Activated gamma-delta T cell treated with Interleukin-2 at 50 U/mL for 16 hours (primary cell): ENCODE measurements at places on chromosomes 6 and 20.
A peak's percentile ranks its signal among the peaks of the same experiment; 100 is the strongest.

DNA sequence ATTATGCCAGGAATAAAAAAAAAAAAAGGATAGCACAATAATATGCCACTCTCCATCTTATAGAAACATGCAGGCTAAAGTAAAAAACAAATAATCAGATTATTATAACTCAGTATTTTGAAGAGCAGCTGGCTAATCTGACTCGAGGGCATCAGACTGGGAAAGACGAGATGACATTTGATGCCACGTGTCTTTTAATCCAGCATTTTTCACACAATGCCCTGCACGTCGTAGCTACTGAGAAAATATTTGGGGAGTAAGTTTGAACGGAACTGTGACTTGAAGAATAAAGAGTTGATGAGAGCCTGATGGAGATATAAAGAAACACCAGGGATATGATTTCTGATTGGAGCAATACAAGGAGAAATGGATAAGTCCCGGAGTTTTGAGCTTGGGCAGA is 237.7 kb downstream of the ARID1B start:
- DNase-seq = no peak

- no peak for DNase-seq
Measured at GRCh38 chr20:5328268-5328667, 11.5 kb upstream of the PROKR2 start.

DNA sequence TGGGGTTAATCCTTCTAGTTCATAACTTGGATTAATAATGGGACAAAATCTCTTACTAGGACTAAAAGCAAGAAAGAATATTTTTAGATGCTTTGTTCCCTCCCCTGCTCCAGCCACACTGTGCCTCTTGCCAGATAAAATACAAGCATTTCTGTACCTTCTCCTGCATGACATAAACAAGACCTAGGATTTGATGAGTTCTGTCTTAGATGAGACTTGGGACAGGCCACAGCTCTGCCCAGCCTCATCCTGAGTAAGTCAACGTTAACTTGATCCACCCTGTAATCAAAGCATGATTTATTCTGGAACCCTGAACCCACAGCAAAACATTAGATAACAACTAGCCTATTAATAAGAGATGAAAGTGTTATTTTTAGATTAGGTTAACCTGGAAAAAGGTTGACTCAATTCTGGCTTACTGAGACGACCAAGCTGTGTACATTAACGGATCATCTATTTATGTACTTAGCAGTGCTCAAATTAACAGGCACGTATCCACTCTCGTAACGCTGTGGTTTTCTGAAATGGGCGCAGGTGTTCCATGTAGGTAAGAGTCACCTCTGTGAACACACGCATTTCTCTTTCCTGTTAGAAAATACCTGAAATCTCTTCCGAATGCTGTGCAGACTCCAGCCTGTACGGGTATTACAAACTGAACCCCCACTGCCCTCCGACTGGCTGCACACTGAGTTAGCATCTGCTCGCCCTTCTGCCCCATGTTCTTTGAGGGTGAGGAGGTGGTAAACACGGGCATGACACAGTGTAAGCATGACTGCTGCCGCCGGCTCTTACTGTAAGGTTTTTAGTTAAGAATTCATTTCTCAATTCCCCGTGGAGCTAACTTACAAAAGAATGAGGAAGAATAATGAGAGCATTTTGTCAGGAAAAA is 132.1 kb upstream of the FOXQ1 start:
- DNase-seq = no peak

DNA sequence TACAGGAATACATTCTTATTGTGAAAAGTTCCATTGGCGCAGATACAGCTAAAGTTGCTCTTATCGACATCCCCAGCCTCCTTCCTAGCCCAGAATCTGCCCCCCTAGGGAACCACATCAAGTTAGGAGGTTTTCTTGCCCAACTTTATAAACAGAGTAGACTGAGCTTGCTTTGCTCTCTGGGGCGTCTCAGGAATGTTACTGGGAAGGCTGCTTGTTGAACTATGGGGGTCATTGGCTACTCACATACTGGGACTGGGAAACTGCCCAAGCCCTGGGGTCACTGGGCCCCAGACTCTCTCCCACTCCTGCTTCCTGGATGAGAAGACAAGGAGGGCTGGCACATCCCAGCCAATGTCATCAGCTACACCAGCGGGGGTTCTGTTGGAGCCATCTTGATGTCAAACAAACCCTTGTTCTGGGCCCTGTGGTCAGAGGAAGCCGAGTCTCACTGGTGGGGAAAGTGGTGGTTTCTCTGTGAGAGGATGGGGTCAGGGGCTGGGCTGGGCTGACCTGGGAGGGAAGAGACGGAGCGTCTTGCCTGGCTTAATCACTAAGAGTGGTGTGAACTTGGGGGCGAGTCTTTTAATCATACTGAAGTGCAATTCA is 26.0 kb downstream of the BPIFB4 start:
- DNase-seq = no peak

DNA sequence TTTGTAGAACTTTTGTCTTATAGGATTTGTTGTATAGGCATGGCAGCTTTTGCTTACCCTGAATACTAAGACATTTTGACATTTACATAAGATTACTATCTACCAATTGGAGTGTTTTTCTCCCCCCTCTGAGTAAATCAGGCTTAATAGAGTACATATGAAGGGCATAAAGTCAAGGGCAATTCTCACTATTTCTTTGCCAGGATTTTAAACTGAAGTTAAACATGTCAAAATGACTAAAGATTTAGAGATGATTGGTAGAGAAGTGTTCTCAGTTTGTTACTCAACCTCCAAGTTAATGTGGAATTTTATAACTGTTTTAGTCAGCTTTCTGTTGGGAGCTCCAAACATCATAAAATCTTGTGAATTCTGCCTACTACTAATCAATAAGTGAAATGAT is 157.8 kb downstream of the CDKAL1 start:
- DNase-seq = no peak

- no peak for DNase-seq
Measured at GRCh38 chr6:134630508-134631121, 312.7 kb upstream of the SGK1 start.

DNA sequence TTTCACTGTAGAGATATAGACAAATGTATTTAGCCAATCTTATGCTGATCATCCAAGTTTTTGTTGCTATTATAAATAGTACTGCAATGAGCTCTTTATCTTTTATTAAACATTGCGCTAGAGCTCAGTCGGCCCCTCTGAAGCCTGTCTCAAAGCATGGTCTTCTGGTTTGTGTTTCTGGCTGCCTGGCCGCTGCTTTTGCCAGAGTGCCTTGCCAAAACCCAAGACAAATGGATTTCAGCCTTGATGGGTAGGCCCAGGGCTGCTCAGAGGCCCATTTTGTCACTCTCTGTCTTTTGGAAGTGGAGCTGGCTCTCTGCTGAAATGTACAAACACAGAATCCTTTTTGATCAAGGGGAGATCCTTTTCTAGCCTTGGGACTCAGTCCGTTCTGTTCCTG is 102.9 kb upstream of the KCNG1 start:
- DNase-seq = no peak

DNA sequence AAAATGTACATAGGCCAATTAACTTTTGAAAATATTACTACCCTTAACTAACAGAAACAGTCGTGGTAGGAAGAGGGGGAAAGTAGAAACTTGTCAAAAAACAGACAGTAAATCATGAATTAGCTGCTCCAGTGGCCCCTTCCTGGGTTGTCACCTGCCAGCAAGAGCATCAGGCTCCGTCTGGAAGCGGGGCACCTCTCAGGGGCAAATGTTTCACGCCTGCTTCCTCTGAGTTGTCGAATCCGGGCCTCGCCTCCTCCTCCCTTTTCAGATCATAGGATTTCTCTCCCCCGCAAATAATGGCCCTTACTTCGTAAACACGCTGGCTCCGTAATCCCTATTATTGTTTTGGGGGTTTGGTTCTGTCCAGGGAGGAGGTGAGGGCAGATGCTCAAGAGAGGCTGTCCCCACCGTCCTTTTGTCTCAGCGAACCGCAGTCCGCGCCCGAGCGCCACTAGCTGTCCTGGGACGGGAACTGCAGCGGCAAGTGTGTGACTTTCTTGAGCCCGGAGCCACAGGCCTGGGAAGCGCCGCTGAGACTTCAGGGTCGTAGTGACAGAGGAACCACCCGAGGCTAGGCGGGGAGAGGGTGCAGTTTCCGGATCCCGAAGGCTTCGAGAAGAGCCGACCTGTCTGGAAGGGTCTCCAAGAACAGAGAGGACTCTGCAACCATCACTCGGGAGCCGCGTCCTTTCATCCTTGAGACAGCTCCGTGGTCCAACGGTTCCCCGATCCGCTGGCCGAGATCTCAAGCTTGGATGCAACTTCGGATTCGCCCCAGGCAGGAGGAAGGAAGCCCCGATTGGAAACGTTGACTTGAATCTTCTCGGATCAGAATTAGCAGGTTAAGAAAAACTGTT is 214.5 kb upstream of the ZNF184 start:
- peak; percentile 66 for DNase-seq

DNA sequence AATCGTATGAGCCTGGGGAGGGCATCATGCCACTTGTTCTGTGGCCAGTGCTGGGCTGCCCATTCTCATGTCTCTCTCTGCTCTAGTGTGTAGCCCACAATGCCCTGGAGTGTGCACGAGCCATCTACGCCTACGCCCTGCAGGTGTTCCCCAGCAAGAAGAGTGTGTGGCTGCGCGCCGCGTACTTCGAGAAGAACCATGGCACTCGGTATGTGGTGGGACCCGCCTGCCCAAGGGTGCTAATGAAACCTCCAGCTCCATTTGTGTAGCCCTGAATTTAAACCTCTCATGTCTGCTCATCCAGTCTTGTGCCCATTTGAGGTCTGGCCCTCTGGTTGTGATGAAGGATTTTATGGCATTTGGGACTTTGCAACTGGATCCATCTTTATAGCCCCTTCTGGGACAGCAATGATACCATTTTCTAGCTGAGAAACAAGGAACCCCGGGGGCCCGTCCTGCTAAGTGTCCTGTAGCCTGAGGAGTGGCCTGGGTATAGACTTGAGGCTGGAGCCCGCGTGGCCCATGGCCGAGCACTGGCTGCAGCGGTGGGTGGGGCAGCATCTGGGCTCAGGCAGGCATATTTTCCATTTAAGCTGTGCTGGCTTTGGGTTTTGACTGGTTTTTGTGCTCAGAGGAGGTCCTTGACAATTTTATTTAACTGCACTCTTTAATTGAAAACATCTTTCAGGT is 13.2 kb upstream of the C20orf204 start:
- DNase-seq = no peak

- DNase-seq = peak; percentile 52
Measured at GRCh38 chr20:62929051-62929538, 2.8 kb upstream of the DIDO1 start.

DNA sequence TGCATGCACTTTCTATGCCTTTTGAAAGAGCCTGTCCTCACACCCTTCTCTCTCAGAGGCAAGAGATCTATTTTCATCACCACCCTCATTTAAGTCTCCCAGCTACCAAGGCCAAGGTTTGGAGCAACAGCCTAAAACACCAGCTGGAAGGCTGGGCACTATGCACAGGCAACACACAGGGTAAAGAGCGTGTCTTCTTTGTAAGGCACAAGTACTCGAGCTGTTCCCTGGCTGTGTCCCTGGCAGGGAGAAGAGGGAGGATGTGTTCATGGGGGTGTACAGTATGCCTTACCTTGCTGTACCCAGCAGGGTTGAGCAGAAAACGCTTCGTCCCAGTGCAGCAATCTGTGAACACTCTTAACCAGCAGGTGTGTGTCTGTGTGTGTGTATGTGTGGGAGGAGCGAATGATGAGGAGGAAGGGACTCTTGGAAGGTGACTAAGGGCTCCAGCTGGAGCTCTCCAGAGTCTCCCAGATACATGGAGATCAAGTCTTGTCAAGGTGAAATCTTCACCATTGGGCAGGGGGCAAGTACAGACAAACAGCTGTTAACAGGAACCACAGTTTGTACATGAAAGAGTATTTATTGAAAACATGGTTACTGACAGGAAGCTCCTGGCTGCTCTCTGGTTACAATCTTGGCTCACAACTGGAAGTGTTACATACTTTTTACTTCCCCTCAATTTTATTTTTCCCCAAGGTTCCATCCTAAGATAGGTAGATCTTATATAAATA is 40.8 kb downstream of the ELMO2 start:
- no peak for DNase-seq

- DNase-seq = no peak
Measured at GRCh38 chr6:27791182-27791943, 120.8 kb downstream of the OR2B2 start.

DNA sequence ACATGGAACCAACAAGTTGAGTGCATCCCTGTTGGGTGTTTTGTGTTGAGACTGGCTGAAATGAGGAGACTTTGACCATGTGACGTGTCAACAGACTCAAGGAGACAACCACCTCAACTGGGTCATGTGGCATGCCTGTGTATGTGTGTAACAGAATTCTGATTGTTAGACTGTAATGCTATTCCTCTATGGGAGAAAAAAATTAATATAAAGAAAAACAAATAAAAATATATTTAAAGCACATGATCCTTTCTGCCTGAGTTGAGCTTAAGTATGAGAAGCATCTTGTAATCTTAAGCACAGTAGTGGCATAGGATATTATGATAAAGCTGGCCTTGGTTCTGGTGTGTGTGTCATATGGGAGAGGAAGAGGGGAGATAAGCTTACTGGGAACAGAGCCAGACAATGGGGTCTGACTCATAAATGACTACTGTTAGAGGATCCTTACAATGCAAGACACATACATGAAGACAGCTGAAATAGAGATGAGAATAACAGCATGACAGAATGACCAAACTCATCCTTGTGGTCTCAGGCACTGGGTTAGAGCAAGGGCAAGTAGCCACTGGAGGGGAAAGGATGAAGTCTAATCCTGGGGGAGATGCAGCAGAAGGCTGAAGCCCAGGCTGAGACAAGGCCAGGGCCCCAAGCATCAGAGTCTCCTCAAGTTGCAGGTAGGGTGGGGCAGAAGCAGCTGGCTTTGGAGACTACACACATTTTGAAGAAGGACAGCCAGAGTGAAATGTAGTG is 9.2 kb downstream of the TP53INP2 start:
- DNase-seq = no peak

DNA sequence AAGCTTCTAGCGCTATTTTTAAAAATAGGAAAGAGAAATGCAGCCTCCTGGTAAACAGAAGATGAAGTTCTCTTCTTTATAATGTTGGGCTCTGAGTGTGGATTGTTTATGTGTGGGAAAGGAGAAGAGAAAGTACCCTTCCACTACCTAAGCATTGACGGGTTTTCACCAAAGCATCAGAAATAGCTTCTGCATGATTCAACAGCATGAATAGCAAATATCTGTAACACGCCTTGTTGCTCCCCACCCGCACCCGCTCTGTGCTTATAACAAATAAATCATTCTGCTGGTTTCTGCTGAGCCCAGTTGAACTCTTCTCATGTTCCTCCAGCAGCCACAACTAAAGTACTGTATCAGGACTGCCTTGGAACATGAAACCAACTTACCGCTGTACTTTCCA is 20.7 kb downstream of the TXLNB start:
- DNase-seq = no peak

GRCh38 chr6:41159415-41160082 is 3.4 kb downstream of the TREM2 start:
- DNase-seq = no peak

GRCh38 chr20:58877050-58877975 is 24.8 kb downstream of the GNAS start:
- DNase-seq = no peak

- DNase-seq = no peak
Measured at GRCh38 chr6:11067348-11067747, 23.2 kb upstream of the ELOVL2 start.

GRCh38 chr6:81105998-81106397 is 646.5 kb downstream of the TENT5A start:
- DNase-seq = no peak

- no peak for DNase-seq
Measured at GRCh38 chr6:98586163-98586562, 248.2 kb upstream of the POU3F2 start.
